ENCODE measurements at places on chromosomes 13 and 19. TPM values are rescaled to one million over a fixed set of nuclear protein-coding genes. Genes with fewer than 3 reads are reported as not detected.

CALR3 gene
- total RNA-seq = 0.44 TPM

GRK1 gene
- total RNA-seq = not detected

ICAM5 gene
- total RNA-seq = 0.54 TPM

- H3K4me3 ChIP-seq = no peak overlapping the region
- H3K4me1 ChIP-seq = no peaks in the 10 kb centered on the region
- no peak overlapping the region for H3K27ac ChIP-seq
- no peaks in the 10 kb centered on the region for H3K27me3 ChIP-seq
These were observed 32.5 kb downstream of the CILP2 start for GRCh38 chr19:19570571-19570970.

DNA sequence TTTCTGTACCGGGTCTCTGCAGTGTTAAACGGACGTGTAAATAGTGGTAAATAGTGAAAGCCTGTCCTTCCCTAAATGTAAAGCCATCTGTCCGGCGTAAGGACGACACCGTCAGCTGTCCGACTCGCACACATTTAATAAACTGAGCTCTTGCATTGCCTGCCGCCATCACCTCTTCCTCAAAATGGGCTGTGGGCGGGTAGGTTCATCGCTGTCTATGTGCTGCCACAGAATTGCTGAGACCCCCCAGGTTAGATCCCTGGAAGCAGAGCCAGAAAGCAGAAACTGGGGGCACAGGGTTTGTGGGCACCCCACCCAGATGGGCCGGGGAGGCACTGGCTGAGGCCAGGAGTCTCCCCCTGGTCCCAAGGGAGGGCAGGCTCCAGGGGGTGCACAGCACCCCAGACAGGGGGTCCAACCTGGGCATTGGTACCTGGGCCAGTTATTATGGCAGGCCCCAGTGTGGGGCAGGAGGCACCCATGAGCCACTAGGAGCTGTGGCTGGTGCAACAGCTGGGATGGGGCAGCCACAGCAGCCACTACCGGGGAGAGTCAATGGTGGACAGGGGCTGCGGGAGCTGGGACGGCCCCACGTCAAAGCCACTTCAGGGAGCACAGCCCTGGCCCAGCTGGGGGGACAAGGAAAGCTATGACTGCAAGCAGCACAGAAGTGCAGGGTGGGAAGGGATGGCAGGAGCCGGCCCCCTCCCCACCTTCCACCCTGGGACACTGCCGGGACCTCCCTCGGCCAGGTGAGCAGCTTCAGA lies 5.7 kb downstream of the C19orf25 start:
- no peaks in the 10 kb centered on the region for H3K36me3 ChIP-seq
- H3K27me3 ChIP-seq = no peaks in the 10 kb centered on the region
- DNase-seq = no peak
- H3K4me3 ChIP-seq = no peak overlapping the region

GRCh38 chr19:41993612-41994483 lies at the start of gene ATP1A3:
Gene ATP1A3, minus strand, starts transcription at chr19:41994230. Its CDS starts 154 bp downstream, at chr19:41994076.
- H3K27me3 ChIP-seq = no peaks in the 10 kb centered on the region
- H3K36me3 ChIP-seq = no peaks in the 10 kb centered on the region
- H3K4me1 ChIP-seq = peaks cover 29% of the 10 kb centered on the region
- DNase-seq = peak; percentile 79
- no peak within 1 kb of the TSS for H3K27ac ChIP-seq
- H3K4me3 ChIP-seq = peak within 1 kb of the TSS; percentile 36

DNA sequence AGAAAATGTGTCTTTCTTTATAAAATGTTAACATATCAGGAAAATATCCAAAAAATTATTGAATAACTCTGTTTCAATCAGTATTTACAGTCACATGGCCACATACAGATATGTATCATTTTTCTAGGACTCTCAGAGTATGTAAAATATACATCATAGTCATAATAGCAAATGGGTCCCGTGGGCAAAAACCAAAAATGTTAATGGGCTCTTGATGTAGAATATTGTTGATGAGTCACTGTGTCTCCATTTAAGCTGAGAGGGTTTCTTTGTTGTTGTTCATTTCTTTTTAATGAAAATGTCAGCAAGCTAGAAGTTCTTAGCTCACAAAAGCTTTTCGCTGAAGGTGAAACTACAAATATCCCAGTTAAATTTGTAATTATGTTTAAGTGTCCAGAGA lies 1713.1 kb upstream of the PCDH20 start:
- DNase-seq = no peak
- no peaks in the 10 kb centered on the region for H3K4me1 ChIP-seq
- H3K36me3 ChIP-seq = no peaks in the 10 kb centered on the region
- no peak overlapping the region for H3K4me3 ChIP-seq
- H3K27me3 ChIP-seq = no peaks in the 10 kb centered on the region

- no peak for DNase-seq
- H3K27me3 ChIP-seq = no peaks in the 10 kb centered on the region
- no peak overlapping the region for H3K4me3 ChIP-seq
- H3K36me3 ChIP-seq = no peaks in the 10 kb centered on the region
These were observed 21.1 kb upstream of the STK24 start for GRCh38 chr13:98598043-98598442.

DNA sequence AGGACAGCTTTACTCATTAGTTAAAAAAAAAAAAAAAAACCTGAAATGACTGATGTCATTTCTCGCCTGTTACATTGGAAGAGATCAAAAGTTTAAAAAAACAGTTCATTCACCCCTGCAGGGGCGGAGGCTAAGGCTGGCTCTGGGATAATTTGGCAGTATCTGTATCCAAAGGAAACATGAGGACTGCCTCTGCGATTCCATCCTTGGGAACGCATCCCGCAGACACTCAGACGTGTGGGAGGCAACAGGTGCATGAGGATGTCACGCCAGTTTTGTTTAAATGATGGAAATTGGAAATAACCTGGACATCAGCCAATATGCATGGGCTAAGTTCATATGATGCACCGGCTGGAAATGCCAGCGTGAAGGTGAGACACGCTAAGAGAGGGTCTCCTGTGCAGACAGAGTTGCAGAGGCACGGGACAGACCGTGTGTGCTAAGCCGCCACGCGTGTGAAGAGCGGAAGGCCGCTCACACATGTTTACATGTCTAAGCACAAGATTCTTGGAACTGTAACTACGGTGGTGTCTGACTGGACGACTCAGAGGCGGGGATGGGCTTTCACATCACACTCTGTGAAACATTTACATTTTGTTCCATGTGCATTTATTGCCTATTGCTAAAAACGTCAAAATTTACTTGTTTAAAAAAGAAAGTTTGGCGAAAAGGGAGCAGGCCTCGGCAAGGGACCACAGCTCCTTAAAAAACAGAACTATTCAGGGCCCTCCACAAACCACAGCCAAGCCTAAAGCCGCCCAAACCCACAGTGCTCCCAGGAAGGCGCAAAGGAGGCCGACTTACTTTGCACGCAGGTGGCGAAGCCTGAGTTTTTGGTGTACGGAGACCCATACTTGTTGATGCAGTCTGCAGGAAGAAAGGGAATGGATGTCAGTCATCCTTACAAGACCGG lies 17.9 kb downstream of the GAS6 start:
- no peak overlapping the region for H3K4me3 ChIP-seq
- no peak overlapping the region for H3K27ac ChIP-seq
- no peak for DNase-seq

DNA sequence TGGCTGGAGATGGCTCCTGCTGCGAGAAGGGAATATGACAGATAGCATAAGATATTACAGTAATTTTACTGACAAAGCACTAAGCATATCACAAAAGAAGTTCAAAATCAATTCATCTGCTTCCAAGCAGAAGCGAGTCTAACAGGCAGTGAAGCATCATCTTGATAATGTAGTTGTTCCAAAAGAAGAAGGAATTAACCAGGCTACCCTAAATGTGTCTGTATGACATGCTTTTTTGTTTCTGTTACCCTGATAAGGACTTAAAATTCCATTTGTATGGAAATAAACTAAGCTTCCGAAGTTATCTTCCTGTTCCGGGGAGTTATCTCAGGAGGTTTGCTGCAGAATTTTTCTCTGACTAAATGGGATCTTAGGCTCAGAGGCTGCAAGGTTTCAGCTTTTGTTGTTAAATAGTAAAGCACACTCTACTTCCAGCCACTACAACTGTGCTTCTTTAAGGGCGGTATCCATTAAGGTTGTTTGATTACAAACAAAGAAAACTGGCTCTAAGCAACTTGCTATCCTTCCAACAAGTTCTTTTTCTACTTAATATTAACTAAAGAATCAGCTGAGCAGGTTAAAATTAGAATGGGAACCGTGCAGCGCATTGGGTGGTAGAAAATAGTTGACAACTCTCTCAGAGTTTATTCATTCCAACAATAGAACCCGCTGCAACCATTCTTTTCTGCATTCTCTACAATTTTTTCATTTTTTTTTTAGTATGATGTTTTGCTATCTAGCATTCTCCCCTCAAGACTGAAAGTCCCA lies 607.3 kb downstream of the UQCRFS1 start:
- DNase-seq = no peak
- no peaks in the 10 kb centered on the region for H3K27me3 ChIP-seq
- no peaks in the 10 kb centered on the region for H3K4me1 ChIP-seq
- no peak overlapping the region for H3K4me3 ChIP-seq

DNA sequence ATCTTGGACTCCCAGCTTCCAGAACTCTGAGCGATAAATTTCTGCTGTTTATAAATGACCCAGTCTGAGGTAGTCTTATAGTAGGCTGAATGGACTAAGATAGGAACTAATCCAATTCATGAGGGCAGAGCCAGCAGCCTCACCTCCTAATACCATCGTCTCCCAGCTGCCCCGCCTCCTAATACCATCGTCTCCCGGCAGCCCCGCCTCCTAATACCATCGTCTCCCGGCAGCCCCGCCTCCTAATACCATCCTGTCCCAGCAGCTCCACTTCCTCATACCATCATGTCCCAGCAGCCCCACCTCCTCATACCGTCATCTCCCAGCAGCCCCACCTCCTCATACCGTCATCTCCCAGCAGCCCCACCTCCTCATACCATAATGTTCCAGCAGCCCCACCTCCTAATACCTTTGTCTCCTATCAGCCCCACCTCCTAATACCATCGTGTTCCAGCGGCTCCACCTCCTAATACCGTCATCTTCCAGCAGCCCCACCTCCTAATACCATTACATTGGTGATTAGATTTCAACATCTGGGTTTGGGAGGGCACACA lies 2.4 kb upstream of the ARGLU1 start:
- no peak overlapping the region for H3K4me3 ChIP-seq
- H3K36me3 ChIP-seq = no peaks in the 10 kb centered on the region
- H3K4me1 ChIP-seq = peaks cover 27% of the 10 kb centered on the region
- no peak overlapping the region for H3K27ac ChIP-seq

GRCh38 chr13:112526146-112526853 lies 61.7 kb downstream of the TUBGCP3 start:
- no peak for DNase-seq
- H3K27ac ChIP-seq = no peak overlapping the region
- peaks cover 17% of the 10 kb centered on the region for H3K36me3 ChIP-seq
- no peaks in the 10 kb centered on the region for H3K4me1 ChIP-seq

GRCh38 chr13:29362849-29363604 lies 232.5 kb downstream of the SLC7A1 start:
- no peak overlapping the region for H3K4me3 ChIP-seq
- peaks cover 4% of the 10 kb centered on the region for H3K4me1 ChIP-seq
- no peaks in the 10 kb centered on the region for H3K27me3 ChIP-seq
- no peak overlapping the region for H3K27ac ChIP-seq
- peak; percentile 66 for DNase-seq

- no peaks in the 10 kb centered on the region for H3K36me3 ChIP-seq
- H3K27ac ChIP-seq = no peak overlapping the region
- peaks cover 23% of the 10 kb centered on the region for H3K27me3 ChIP-seq
These were observed 461 bp upstream of the WASF3 start for GRCh38 chr13:26557051-26557392.

Data from B cell (primary cell).